ENCODE measurements at places on chromosomes 1 and 21. TPM values are rescaled to one million over a fixed set of nuclear protein-coding genes. Genes with fewer than 3 reads are reported as not detected.

The ACTA1 gene
- total RNA-seq = not detected

The CR1L gene
- 0.14 TPM for total RNA-seq

The KCNE1 gene
- 0.14 TPM for total RNA-seq

The BMP8B gene
- 0.17 TPM for total RNA-seq

The WDR64 gene
- 0.17 TPM for total RNA-seq

The TNNT2 gene
- total RNA-seq = not detected

DNA sequence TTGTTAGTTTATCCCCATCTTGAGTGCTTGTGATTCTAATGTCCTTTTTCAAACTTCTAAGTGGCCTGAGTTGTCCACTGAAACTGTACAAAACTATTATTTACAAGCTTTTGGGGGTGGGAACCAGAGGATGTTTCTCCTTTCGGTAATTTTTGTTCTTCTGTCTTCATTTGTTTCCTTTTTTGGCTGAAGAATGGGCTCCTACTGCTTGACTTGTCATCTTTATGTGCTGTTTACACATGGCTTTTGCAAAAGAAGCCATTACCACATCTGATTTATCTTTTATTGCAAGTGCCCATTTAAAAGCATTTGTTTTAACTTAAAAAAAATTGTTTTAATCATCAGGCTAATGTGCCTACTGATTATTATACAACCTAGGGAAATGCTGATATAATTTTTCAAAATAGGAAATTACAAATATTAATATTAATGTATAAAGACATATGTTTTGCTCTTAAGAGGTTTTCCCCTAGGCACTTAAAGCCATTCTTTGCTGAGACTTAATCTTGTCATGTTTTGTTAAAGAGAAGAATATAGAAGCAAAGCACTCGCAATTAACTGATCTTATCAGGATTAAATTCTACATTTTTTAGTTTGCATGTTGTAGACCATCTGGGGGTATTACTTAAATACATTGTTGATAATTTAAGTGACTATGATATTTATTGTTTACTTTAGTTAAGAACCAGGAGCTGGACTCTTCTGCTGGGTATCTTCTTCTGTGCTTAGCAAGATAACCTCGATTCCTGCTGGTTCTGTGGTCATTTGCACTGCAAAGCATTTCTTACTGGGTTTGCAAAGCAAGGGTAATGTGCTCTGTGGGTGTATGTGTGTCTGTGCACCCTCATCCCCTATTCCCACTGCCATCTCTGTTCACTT is 40.1 kb downstream of the TMEM200B start:
- DNase-seq = no peak
